NCI-H187 (cell line): ENCODE measurements at places on chromosomes 16 and 17.

DNA sequence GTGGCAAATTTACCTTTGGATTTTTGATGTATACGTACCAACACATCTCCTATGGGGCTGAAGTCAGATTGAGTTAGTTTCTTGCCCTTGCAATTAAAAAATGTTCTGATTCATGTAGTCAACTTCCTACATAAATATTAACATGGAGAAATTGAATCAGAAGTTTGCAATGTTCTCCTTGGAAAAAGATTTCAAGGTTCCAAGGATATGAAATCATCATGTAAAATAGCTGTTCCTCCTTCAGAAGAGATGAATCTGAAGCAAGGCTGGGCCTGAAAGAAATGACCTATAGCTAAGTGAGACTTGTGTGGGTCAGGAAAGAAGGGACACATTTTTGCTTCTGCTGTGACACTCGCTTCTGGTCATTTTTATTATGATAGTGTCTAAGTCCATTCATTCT lies 131.7 kb downstream of the RGS9 start:
- DNase-seq, result no peak

- no peak for DNase-seq
Measured at GRCh38 chr17:61731330-61731729, 132.0 kb downstream of the BRIP1 start.

DNA sequence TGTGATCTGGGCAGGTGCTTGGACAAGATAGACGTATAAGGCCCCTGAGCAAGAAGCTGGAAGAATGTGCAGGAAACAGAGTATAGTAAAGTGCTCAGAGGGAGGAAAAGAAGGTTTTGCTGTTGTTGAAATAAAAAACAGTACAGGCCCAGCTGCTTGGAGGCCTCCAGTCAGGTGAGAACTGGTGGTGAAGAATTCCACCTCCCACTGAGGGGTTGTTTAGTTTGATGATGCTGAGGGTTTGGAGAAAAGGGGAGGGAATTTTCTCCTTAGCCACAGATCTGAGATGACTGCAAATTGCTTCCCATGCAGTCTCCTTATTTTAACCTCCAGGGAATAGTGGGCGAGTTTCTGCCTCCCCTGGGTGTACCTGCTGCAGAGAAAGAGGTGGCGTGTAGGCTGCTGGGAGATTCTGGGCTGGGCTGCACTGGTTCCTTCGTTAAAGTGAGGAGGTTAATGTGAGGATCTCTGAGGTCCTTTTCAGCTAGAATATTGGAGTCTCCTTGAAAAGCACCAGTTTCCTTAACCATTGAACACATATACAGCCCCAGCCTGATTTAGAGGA lies 25.8 kb downstream of the SMPD3 start:
- no peak for DNase-seq

DNA sequence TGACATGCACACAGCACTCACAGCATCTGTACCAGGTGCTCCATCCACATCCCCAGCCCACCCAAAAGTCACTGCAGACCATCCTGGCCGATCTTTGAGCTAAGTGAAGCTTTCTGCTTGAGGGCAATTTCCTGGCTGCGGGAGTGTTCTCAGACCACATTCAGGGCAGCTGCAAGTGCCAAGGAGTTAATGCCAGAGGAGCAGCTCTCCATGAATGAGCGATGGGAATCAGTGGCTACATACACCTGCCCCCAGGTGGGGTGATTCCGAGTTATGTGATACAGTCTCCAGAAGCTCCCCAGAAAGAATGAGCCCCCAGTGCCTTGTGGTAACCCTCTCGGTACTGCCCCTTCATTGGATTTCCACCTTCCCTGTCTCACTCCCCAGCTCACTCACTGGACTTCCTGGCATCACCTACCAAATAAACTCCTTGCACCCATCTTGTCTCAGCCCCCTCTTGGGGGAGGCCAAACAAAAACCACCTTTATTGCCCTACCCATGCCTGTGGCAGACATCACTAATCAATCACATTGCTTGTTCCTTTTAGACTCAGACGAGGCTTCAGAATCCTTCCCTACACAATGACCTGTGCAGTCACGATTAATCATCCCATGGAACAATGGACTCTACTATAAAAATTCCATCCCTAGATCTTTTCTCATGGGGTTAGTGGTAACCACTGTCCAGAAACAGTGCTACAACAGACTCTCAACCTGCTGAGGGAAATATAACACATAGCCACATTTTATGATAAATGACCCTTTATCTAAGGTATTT lies 121.1 kb downstream of the IRX5 start:
- no peak for DNase-seq

GRCh38 chr16:8686031-8686621 lies 11.7 kb downstream of the ABAT start:
- no peak for DNase-seq

DNA sequence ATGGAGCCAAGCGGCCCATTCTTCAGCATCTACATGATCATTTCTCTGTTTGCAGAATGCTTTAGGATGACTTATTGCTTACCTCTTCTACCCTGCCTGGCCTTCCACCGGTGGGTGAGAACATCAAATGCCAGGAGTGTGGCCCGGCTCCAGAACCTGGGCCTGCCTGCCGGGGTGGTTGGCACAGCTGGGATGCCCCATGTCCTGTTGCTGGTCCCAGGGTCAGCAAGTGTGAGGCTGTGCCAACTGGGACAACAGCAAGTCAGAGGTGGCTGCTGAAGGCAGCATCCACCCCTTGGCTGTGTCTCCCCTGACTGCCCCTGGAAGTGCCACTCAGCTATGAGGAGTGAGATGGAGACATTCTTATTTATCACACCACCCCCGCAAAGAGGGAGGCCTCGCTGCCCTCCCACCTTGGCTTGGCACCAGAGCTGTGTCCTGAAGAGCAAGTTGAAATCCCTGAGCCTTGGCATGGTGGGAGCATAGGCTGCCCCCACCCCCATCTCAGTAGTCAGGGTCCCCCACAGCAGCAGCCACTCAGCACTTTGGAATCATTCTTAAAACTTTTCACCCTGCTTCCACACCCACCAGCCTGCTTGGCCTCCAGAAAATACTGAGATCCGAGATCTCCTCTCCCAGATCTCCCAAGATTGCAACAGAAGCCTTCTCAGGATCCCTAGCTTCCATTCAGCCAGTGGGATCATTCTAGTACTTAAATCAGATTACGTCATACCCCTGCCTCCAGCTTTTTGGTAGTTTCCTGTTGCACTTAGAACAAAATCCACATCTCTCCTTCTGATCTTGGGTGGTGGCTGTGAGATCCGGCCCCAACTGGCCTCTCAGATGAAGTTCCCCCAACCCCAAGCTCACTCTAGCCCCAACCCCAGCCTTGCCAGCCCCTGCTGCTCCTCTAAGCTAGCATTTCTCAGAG lies 127.5 kb downstream of the SOCS1 start:
- DNase-seq, result no peak

GRCh38 chr16:67437513-67437912 lies 6.6 kb downstream of the HSD11B2 start:
- no peak for DNase-seq

DNA sequence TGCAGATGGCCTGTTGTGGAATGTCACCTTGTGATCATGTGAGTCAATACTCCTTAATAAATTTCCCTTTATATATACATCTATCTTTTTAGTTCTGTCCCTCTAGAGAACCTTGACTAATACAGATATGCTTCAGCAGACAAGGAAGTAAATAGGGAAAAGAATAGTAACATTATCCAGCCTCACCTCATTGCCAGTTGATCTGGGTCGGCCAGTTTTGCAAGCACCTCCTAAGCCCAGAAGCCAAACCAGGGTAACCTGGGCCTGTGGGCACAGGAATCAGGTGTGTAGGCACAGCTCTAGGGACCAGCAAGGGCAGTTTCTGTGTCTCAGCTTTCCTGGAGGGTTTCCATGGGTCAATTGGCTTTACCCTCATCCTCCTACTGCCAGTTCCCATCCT lies 11.9 kb upstream of the CCL17 start:
- DNase-seq, result no peak

DNA sequence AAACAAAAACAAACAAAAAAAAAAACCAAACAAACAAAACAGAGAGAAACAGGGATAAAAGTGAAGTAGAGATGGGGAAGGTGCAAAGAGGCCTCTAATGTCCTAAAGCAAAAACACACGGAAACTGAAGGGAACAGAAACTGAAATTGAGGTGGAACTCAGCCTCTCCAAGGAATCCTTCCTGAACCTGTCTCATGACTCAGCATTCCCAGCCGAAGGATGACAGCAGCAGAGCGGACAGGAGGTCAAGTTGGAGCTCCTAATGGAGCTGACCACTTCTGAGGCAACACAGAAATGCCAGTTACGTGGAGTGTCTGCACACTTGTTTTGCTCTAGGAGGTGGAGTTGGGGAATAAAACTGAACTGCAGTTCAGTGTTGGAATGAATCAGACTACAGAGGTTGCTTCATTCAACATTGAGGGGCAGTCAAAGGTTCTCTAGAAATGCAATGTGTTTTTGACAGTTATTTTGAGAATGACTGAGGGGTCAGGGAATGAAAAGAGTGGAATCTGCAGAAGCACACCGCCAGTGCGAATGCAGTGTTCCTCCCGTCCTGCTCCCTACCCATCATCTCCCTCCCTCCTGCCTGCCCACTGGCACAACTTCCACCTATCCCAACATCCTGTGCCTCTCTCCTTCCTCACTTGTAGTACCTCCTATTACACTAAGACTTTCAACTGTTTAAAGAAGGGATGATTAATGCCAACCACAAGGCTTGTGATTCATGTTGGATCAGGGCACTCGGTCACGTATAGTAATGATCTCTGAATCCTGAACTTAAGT lies 6.3 kb downstream of the UBE2O start:
- DNase-seq, result no peak

GRCh38 chr17:76946111-76946771 lies 78.0 kb downstream of the MGAT5B start:
- no peak for DNase-seq

DNA sequence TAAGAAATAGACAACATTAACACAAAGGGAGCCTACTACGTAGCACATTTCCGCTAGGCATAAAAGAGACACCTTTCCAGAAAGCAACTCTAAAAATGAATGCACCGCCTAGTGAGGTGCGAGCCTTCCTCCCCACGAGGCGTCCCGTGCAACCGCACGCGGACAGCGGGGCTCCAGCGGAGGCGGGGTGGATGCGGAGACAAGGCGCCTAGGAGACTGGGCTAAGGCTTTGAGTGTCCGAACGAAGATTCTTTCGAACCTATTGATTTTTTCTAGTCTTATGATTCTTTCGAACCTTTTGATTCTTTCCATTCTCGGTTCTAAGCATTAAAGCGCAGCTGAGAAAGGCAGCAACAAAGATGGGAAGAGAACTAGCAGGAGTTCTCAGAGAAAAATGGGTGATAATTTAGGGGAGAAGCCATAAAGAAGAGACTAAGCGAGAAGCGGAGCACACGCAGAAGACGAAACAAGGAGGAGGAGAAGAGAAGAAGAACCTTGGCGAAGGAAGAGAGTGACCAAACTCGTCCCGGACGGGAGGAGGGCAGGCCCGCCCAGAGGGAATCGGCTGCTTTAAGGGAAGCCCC lies 394 bp upstream of the CPD start:
- no peak for DNase-seq

DNA sequence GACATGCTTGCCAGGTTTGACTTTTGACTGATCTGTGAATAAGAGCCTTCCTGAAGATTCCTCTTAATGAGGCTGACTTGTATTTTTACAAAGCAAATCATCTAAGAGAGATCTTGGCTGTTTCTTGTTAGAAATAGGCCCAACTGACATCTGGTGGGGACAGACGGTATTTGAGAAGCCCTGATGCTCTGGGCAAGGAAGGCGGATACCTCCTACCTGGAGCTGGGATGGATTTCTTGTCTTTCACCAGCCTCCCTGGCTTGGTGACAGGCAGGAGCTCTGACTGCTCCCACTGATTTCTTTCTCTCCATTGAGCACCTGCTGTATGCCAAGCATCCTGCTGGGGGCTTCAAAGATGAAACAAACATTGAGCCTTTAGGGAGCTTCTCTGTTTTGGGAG lies 40.4 kb downstream of the AKAP1 start:
- DNase-seq, result no peak

DNA sequence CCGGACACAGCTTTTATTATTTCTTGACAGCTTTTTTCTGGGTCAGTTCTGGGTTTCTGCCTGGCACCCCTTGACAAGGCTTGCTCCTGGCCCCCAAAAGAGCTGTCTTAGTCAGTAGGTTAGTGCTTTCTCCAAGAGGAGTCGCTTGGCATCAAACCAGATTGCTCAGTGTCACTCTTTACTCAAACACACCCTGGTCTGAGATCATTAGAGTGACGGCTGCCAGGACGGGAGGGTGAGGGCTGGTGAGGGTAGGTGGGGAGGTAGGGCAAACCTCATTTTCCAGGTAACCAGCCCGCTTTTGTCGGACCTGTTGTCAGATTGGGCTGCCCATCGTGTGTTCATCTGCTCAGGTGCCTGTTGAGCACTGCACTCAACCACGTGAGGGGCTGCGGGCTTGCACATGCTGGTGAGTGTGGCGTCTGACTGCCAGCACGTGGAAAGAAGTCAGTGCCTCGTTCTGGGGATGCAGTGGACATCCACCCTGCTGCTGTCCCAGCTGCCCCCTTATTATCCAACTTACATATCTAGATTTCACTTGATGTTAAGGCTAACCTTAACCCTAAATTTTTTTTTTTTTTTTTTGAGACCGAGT lies 12.4 kb downstream of the TMEM94 start:
- DNase-seq, result no peak

GRCh38 chr16:89607453-89607852 lies 6.0 kb upstream of the DPEP1 start:
- DNase-seq, result no peak

GRCh38 chr16:72013389-72013788 lies 4.8 kb downstream of the DHODH start:
- no peak for DNase-seq

GRCh38 chr16:85245307-85246172 lies 133.3 kb upstream of the CIBAR2 start:
- peak; percentile 31 for DNase-seq

DNA sequence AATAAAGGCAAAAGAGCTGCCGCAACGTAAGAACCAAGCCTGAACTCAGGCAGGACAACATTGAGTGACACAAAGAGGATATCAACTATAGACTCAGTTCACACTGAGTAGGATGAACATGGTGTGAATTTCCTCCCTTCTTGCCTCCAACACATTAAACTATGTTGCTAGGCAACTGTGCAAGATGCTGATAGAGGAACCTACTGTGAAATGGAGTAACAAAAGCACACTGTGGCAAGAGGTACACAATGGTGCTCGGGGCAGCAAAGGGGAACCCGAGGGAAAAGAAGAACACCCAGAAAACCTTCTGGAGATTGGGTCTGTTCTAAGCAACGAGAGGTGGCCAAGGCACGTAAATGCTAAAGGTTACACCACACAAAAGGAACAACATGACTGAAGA lies 34.1 kb downstream of the GRB2 start:
- DNase-seq, result no peak

DNA sequence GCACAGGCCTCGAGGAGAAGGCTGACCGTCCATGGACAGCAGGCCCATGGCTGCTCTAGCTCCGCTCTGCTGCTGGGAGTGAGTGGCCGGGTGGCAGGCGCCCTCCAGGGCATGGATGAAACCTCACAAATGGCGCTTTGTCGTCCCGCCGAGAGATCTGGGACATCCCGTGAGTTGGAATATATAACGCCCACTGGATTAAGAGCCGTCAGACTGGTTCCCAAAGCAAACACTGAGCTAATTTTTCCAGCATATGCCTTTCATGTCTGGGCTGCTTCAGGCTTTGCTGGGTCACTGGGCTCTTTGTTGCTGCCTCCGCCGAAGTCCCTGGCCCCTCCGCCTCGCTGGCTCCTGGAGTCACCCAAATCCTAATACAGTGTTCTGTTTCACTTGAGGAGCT lies 266.3 kb downstream of the FOXL1 start:
- DNase-seq, result no peak
